ENCODE measurements at places on chromosomes 5 and 9.
A peak's percentile ranks its signal among the peaks of the same experiment; 100 is the strongest.

DNA sequence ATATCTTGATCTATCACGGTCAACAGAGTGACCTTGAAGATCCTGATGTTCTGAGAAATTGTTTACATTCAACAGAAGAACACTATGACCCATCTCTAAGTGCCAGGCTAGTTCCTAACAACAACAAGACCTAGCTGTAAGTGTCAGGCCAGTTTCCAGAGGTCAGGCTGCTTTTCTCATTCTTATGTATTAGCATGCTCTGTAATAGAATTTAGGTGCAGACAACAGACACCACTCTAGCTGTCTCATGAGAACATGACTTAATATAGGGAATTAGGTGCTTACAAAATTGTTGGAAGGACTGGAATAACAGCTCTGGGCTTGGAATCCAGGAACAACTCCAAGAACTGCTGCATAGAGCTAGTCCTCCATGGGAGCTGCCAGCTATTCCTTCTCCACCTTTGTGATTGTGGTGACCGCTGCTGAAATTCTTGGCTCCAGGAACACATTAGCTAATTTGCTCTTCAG, 138.7 kb downstream of the SNX18 start:
- DNase-seq: no peak

DNA sequence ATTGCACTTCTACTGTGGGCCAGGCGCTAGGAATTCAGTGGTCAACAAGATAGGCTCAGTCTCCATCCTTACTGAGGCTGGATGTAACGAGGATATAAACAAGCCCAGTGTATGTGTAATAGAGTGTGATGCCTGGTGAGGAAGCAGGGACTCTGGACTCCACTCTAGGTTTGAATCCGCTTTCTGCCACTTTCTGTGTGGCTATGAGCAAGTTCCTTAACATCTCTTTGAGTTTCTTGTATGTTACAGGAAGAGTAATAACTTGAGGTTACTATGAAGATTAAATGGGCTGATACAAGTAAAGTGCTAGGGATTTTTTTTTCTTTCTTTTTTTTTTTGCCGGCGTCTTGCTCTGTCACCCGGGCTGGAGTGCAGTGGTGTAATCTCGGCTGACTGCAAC, 12.4 kb downstream of the DOCK2 start:
- no peak for DNase-seq

DNA sequence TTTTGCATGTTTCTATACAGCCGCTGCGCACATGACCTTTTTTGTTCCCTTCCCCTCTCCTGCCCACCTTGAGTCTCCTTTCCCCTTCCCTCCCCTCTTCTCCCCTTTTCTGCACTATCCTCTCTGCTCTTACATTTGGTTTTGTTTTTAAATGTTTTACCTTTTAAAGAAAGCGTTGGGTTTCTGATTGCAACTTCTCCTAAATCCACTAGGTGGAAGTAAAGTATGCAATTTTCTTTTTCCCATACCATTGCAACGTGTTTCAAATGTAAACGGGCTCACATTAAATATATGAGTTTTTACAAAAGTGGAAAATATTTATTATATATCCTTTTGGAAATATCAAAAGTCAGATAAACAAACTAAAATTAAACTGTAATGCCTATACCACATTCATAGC, 500.9 kb downstream of the DIRAS2 start:
- peak; percentile 19 for DNase-seq

DNA sequence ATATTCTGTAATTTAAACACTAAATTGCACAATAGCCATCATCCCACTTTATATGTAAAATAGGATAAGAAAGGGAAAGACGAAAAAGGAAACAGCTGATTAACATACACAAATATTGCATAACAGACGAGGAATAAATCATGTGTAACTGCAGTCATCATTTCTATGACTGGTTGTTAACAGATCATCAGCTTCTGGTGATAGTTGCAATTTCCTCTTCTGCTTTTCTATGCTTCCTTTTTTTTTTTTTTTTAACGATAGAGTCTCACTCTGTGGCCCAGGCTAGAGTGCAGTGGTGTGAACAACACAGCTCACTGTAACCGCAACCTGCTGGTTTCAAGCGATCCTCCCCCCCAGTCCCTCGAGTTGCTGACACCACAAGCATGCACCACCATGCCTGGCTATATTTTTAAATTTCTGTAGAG, 22.5 kb upstream of the JAKMIP2 start:
- DNase-seq: no peak

DNA sequence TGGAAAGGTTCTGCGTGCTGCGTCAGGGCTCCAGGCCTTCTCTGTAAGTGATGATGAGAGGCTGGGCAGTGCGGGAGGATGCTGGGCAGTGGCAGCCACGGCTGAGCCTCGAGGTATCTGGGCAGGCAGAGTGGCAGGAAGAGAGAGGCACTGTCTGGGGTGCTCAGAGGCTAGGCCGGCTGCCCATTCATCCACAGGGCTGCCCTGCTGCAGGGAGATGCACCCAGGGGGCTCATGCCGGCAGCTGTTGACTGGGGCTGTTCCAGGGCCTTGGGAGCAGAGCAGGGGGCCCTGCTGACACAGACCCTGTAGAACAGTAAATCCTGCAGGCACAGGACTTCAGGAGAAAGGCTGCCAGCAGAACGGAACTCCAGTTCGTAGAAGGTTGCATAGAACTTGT, 88.8 kb downstream of the BOD1 start:
- DNase-seq: no peak

DNA sequence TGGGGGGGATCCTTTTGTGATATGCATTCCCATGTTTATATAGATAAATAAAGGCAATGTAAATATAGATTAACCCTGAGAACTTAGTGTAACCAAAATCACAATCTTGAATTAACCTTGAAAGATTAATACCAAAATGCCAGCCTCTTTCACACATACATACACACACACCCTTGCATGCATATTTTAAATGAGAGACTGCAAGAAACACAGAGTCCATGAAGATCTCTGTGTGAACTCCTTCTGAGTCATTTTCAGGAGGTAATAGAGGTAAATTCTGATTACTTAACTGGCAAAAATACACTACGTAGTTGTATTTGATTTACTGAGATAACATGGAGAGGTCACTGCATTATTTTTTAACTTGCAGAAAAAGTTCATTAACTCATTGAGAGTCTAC, 118.0 kb downstream of the SLF1 start:
- DNase-seq: no peak

DNA sequence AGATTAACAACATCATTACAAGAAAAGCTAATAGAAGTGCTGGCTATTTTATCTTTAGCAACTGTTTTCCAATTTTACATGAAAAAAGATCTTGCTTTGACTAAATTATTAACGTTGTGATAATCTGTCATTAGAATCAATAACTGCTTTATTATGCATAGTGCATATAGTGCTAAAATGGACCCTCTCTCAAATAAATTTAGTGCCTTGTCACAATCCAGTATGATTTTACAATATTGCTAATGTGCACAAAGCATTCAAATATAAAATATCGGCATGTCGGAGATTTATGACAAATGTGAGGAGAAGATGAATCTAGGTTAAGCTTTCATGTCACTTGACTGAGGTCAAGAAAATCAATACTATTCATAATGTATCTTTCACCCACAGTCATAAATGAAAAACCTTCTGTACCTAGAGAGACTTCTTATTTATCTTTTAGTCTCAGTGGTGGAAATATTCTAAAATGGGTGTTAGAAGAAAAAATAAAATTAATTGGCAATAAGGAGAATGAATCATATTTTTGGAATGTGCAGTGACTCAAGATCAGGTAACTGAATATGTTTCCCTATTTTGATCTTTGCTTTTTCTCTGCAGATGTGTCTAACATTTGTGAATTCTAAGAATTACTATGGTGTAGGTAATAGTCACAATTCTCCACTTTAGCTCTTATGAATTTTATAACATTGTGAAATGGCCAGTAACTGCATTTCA, 672.9 kb upstream of the GRAMD2B start:
- no peak for DNase-seq

- DNase-seq: no peak
Measured at GRCh38 chr5:68631884-68632283, 416.3 kb downstream of the PIK3R1 start.

DNA sequence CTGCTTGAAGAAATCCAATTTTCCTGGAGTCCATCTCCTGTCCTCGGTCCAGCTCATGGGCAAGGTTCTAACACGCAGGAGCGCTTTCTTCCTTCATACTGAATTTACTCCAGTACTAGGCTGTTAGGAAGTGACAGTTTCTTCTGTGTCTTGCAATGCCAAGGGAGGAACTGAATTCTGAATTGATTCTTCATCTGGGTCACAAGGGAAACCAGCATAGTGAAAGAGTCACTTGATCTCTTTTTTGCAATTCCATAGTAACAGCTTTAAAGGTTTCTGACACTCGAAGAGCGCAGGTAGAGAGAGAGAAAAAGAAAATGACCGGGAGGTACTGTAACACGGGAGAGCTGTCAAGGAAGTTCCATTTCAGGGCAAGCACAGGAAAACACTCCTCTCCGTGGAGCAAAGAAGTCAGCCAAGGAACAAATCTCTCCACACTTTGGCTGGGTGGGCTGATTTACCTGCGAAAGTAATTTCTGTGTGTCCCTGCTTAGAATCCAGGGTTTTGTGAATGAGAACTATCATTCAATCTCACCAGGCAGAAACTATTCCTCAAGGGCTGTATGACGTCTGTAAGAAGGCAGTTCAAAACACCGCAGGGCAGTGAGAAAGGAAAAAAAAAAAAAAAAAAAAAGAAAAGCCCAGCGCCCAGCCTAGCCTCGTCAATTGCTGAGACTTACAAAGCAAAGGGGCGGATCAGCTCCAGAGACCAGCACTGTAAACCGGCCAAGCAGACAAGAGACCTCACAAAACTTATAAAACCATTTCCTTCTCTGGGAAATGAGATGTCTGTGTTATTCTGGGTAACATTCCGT, 617.8 kb downstream of the PDE4D start:
- peak; percentile 82 for DNase-seq

DNA sequence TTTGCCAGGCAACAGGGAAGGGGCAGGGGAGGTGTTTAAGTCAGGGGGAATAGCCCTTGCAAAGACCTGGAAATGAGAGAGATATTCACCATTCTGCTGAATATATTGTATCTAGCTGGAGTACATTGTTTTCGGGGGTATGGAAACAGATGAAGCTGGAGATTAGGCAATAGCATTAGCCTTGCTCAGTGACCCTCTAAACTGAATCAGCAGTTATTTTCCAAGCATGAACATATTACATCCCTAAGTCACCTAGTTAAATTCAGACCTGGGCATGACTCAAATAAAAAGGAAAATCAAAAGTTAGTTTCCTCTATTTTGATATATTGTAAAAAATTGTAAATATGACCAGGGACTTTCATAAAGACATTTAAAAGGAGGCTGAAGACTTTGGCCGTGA, 544.6 kb upstream of the TRPC7 start:
- DNase-seq: no peak

DNA sequence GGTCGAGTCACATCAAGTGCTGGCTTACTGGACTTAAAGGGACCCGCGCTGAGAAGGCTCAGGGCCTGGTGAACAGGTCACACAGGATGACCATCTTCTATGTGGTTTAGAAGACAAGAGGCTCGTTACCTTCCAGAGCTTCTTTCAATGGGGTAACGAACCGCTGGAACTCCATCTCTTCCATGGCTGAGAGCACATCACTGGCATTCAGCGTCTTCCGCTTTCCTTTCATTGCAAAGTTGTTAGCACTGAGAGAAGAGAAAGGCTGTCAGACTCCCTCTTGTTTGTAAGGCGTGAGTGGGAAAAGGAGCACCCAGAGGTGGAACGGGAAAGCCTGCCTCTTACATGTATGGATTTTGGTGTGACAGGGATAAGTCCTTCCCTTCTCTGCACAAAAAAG, 994 bp downstream of the POLE3 start:
- DNase-seq: no peak

Measured in hindlimb muscle (tissue), 1 donor.